Activated T-cell treated with anti-CD3 and anti-CD28 coated beads for 48 hours (primary cell): ENCODE measurements at places on chromosomes 2 and 18.

DNA sequence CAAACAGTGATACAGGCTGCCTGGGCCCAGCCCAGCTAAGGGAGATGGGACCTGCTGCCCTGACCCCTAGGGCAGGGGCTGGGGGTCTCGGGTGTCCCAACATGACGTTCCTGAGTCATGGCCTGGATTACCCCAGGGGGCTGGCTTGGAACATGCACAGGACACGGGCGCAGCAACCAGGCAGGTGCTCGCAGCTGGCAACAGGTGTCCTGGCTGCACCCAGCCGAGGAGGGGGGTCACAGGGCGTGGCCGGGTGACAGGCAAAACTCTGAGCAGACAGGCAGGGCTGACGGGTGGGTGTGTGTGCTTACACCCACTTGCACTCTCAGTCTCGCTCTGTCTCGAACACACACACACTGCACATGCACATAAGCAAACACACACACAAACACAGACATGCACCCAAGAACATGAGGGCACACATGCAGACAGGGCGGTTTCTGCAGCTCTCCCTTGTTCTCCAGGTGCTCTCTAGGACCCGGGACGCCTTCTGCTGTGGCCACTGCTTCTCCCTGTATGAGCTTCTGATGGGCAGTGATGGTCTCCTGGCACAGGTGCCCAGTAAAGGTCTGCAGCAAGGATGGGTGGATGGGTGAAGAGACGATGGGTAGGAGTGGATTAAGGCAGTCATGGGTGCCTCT, 33.7 kb upstream of the TAF1B start:
- no peak for DNase-seq

- no peak for DNase-seq
Measured at GRCh38 chr2:223928113-223929006, 16.8 kb downstream of the WDFY1 start.

- DNase-seq: no peak
Measured at GRCh38 chr2:196174404-196174803, 3.0 kb upstream of the STK17B start.

DNA sequence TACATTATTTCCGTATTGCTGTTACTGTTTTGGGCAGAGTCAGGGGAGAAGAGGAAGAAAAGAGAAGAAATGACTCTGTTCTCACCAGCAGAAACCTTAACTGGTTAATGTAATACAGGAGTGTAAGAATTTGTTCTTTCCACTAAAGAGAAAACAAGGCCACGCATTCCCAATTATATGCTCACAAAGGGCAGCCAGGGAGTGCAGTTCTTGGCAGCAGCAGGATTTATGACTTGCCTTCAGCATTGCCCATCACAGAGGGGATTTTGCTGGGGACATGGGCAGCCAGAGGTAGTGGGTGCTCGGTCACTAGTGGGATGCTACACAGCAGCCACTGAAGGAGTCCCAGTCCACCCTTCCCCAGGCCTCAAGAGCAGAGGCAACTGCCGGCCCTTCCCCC, 18.4 kb downstream of the MREG start:
- no peak for DNase-seq

DNA sequence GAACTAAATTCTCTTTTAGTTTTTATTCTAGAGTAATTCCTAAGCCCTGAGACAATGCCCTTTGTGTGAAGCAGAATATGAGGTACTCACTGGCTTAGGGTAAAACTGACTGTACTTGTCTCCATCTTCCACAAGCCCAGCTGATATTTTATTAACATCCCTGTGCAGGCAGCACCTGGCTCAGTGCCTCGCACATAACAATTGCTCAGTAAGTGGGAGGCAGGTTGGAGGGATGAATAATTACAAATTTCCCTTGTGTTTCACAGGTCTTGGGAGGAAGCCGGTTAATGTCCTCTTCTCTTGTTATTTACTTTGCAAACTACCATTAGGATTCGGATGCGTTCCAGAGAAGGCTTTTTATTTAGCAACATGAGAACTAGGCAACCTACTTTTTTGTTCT, 249.8 kb upstream of the FSHR start:
- no peak for DNase-seq

- DNase-seq: no peak
Measured at GRCh38 chr2:241935314-241935713, 65.8 kb downstream of the RTP5 start.

- DNase-seq: peak; percentile 34
Measured at GRCh38 chr2:68832233-68832869, 38.8 kb downstream of the BMP10 start.

DNA sequence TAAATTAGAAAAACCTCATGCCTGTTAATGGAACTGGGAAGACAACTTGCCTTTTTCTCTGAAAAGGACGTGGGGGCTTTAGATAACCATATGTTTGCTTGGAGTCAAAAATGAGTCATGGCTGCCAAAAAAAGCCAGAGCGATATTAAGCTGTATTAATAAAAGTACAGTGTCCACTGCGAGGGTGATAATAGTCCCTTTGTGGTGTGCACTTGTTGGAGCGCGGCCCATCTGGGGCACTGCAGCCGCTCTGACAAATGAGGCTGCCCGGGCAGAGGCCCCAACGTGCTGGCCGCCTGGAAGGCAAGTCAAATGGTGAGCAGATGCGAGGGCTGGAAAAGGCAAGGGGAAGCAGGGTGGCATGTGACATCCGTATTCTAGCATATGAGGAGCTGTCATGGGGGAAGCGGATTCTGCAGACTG, 103.3 kb upstream of the NCK2 start:
- DNase-seq: no peak

DNA sequence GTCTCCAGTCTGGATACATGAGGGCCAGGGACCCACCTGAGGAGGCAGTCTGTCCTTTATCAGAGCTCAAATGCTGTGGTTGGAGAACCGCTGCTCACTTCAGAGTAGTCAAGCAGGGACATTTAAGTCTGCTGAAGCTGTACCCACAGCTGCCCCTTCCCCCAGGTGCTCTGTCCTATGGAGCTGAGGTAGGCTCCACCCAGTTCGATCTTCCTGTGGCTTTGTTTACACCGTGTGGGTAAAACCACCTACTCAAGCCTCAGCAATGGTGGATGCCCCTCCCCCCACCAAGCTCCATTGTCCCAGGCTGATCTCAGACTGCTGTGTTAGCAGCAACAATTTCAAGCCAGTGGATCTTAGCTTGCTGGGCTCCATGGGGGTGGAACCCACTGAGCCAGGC, 731.4 kb upstream of the HS6ST1 start:
- DNase-seq: no peak

DNA sequence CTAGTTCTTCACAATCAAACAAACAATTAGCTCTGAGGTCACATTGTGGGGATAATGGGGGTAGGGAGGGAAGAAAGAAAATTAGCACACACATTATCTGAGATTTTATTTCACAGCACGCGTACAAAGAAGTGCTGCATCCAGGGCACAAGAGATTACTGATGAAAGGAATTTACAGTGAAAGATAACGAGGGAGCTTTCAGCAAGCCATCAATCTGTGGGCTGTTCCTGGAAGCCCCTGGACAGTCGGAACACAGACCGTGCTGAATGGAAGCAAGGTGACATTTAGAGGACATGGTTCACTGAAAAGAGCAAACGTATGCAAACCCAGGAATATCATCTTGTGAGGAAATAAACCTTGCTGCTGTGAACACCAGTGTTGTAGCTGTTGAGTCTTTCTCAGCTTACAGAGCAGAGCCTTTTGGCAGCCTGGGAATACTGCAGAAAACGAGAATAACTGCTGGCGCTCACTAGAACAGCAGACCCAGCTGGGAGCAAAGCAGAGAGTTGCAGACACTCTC, 63.2 kb downstream of the SCG2 start:
- no peak for DNase-seq

DNA sequence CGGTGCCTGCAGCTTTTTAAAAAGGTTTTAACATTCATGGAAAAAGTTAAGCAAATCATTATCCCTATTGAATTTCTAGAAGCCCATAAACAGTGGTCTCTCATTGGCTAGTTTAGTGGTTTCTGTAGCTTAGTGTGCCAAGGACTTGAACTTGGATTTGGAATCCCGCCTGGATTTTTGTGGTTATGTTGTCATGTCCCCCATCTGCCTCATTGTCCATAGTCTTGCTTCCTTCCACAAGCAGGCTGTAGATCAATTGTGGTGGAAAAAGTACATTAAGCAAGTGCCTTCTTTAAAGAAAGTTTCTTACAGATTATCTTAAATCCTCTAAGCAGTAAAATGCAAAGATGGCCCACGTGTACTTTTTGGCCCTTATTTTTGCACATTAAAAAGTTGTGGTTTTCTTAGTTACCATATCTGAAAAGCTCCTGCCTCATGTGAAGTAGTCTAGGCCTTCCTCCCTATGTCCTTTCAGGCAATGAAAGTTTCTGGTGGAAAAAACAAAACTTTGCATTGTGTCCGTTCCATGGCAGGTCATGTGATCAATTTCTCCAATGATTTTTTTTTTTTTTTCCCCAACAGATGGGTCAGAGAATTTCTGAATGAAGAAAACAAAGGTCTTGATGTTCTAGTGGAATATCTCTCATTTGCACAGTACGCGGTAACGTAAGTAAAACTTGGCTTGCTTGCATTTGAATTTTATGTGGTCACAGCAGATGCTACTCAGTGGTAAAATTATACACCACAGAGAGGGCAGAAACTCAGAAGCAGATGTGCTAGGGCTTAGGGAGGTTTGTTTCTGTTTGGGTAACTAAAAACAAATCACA, 158.9 kb downstream of the PRPF40A start:
- DNase-seq: no peak

DNA sequence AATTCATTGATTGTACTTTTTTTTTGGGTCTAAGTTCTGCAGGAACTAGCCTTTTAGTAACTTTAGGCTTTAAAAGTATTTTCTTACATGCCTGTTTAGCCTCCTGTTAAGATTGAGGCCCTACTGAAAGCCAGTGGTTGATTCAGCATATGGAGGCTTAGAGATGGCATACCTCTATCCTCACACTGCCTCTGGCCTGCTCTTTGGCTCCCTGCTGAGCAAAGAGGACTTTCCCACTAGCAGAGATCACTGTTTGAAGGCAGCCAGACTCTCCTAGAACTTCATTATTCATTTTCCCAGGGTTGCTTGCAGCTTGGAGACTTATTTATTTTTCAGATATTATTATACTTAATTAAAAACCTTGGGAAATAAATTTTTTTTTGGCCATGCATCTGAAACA, 405.6 kb upstream of the MEX3C start:
- no peak for DNase-seq

DNA sequence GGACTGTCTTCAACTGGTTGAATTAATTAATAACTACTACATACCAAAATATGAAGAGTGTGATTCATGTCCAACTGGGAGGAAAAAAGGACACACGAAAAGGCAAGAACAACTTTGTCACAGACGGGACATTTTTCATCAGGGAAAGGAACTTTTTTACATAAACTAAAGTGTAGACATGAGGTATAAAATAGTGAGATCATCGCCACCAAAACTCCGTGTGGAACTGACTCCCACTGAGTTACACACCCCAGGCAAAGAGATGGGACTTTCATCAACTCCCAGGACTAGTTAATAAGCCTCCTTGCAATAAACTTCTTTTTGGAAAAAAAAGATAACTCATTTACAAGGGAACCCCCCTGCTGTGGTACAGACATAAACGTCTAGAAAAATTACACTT, 12.9 kb upstream of the NMI start:
- DNase-seq: no peak

- peak; percentile 14 for DNase-seq
Measured at GRCh38 chr2:198309673-198310280, 505.4 kb downstream of the PLCL1 start.

DNA sequence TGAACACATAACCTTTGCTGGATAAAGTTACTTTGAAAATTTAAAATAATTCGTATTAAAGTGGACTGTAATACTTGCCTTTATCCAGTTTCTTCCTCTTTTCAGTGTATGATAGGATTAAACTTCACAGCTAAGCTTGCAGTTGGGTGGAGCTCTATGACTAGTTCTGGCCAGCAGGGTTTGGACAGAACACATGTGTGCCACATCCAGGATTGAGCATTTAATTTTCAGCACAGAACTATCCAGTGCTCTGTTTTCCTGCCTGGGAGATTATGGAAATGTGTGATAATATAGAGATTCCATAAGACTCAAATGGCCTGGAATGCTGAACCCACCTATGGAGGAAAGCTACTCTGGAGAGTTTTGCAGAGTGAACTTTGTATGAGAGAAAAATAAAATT, 200.2 kb downstream of the OSR1 start:
- DNase-seq: no peak

DNA sequence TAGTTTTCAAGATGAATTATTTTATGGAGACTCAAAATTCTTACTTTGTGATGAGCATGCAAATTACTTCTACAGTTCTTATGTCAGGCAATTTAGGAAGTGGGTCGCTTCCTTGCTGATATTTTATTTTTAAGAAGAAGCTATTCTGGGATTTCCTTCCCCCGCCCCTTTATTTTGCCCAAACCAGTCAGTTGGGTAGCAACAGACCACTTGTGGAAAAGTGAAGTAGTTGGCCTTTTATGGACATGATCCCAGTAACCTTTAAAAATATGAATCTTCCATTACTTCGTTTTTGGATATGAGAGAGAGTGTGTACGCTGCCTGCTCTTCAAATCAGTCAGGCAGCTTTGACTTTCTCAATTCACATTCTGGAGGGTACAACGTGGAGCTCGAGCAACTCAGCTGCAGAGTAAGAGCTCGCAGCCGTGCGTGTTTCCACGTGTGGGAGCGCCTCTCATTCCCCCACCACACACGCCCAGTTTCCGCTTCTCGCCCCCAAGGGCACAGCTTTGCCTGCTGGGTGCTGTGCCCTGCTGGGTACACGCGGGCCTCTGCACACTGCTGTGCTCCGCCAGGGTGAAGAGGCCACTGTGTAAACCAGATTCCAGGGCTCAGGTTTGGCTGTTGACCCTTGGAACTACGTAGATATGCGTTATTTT, 92.6 kb downstream of the ITGB1BP1 start:
- DNase-seq: no peak

- DNase-seq: no peak
Measured at GRCh38 chr2:241675885-241676284, 10.7 kb downstream of the DTYMK start.

GRCh38 chr2:60880643-60881046, 729 bp upstream of the REL start:
- no peak for DNase-seq

- no peak for DNase-seq
Measured at GRCh38 chr2:232878855-232879617, 9.0 kb downstream of the SNORC start.
